HepG2 (cell line): ENCODE measurements at places on chromosomes 7 and 10. TPM values are rescaled to one million over a fixed set of nuclear protein-coding genes. Genes with fewer than 3 reads are reported as not detected.

The ASAH2B gene
- total RNA-seq, result 4.2 and 7.8 TPM in 2 replicates

The ADARB2 gene
- not detected in 2 replicates for total RNA-seq

The ITPRID1 gene
- not detected in 2 replicates for total RNA-seq

The LFNG gene
- 0.44 TPM in 1 of 2 replicates, not detected in the other for total RNA-seq

DNA sequence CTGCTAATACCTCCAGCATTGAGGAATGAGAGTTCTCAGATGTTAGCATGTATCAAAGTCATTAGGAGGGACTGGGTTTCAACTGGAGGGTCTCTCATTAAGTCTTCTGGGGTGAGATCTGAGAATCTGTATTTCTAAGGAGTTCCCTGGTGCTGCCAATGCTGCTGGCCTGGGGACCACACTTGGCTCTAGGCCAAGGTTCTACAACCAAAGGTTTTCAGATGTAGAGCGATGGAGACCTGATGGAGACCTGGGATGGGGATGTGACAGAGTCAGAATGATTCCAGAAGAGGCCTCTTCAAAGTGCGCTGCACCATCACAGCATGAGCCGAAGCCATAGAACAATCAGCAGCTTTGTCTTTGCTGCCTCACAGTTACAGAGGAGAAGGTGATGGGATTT, 27.2 kb downstream of the ST8SIA6 start:
- H3K36me3 ChIP-seq, result no peaks in the 10 kb centered on the region
- no peaks in the 10 kb centered on the region for H3K27me3 ChIP-seq

- no peaks in the 10 kb centered on the region for H3K36me3 ChIP-seq
- no peak overlapping the region for H3K27ac ChIP-seq
- DNase-seq, result no peak
- no peaks in the 10 kb centered on the region for H3K27me3 ChIP-seq
- H3K4me1 ChIP-seq, result no peaks in the 10 kb centered on the region
- no peak overlapping the region for H3K4me3 ChIP-seq
Measured at GRCh38 chr7:82015751-82016150, 245.9 kb upstream of the HGF start.

DNA sequence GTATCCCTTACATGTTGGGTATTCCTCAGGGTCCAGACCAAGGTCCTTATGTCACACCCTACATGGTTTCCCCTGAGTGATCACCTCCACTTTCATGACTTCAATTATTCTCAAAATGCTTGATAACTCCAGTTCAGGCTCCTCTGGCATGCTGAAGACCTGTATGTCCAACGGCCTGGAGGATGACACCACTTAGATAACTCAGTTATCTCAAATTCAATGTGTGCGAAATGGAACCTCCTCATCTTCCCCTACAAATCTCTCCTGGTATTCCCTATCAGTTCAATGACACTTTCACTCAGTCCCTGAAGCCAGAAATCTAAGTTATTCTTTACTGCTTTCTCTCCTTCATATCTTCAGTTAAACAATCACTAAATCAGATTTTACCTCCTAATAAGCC, 8.7 kb upstream of the LUC7L2 start:
- peaks cover 1% of the 10 kb centered on the region for H3K36me3 ChIP-seq
- H3K4me1 ChIP-seq, result no peaks in the 10 kb centered on the region
- no peaks in the 10 kb centered on the region; the same call in 1 of the 2 replicates for H3K27me3 ChIP-seq
- H3K27ac ChIP-seq, result no peak overlapping the region
- no peak overlapping the region for H3K4me3 ChIP-seq
- no peak for DNase-seq

GRCh38 chr10:114513381-114513792, 109.1 kb upstream of the AFAP1L2 start:
- no peaks in the 10 kb centered on the region for H3K27me3 ChIP-seq
- peaks cover 81% of the 10 kb centered on the region for H3K4me1 ChIP-seq
- no peak overlapping the region for H3K27ac ChIP-seq
- H3K36me3 ChIP-seq, result no peaks in the 10 kb centered on the region; the same call in 1 of the 2 replicates
- no peak overlapping the region for H3K4me3 ChIP-seq

GRCh38 chr10:66714741-66715140, 211.1 kb upstream of the LRRTM3 start:
- H3K4me1 ChIP-seq, result no peaks in the 10 kb centered on the region
- no peaks in the 10 kb centered on the region for H3K27me3 ChIP-seq
- DNase-seq, result no peak
- no peak overlapping the region for H3K27ac ChIP-seq
- no peak overlapping the region for H3K4me3 ChIP-seq

GRCh38 chr7:73986158-73986631, 41.8 kb upstream of the ELN start:
- peaks cover 18% of the 10 kb centered on the region; the same call in 2 of the 3 replicates for H3K27me3 ChIP-seq
- H3K4me3 ChIP-seq, result no peak overlapping the region
- no peak for DNase-seq
- H3K27ac ChIP-seq, result no peak overlapping the region

DNA sequence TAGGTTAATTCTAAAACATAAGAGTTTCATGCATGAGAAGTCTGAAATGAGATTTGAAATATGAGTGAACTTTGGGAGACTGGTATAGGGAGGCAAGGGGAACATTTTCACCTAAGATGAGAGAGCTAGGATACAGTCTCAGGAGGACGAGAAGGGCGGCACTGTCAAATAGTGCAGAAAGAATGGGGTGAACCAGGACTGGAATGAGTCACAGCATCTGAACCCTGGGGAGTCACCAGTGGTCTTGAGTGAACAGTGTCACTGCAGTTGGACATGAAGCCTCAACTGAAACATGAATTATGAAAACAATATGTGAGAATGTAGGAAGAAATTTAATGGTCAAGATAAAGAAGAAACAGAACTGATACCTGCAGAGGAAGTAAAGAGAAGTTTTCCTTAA, 33.8 kb downstream of the GNG11 start:
- H3K27me3 ChIP-seq, result 0 out of 3 replicates have a peak, but pooled peaks cover 2% of the 10 kb centered on the region
- H3K4me3 ChIP-seq, result no peak overlapping the region
- no peaks in the 10 kb centered on the region for H3K36me3 ChIP-seq
- no peak overlapping the region for H3K27ac ChIP-seq
- no peaks in the 10 kb centered on the region for H3K4me1 ChIP-seq
